Stomach (tissue), 19 donors: ENCODE measurements at places on chromosomes 1 and 21.

DNA sequence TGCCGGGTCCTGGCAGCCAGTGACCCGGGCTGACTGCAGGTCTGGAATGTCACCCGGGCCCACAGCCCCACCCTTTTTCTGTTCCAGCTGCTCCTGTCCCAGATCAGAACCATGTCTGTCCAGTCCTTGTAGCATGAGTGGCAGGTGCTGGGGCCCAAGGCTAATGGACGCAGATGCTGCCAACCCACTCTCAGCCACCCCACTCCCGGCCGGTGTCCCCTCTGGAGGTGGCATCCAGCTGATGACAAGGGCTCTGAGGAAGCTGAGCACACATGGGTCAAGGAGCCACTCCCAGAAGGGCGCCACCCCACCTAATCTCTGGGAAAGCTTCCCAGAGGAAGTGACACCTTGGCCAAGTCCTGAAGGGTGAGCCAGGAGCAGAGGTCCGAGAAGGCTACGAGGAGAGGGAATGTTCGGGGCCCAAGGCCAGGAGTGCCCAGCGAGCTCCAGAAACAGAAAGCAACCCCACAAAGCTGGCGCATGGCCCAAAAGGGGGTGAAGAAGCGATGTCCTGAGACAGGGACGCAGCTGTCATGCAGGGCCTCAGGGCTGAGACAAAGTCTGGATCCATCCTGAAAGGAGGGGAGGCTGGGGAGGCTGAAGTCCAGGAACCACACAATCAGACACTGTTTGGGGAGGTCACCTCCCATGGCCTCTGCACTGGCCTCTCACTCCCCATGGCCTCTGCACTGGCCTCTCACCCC lies 39.5 kb downstream of the ACOT7 start:
- H3K27me3 ChIP-seq = no peaks in the 10 kb centered on the region
- H3K27ac ChIP-seq = peak overlapping the region; percentile 73
- peak; percentile 57 for DNase-seq
- no peaks in the 10 kb centered on the region for H3K36me3 ChIP-seq
- H3K4me1 ChIP-seq = peaks cover 64% of the 10 kb centered on the region

DNA sequence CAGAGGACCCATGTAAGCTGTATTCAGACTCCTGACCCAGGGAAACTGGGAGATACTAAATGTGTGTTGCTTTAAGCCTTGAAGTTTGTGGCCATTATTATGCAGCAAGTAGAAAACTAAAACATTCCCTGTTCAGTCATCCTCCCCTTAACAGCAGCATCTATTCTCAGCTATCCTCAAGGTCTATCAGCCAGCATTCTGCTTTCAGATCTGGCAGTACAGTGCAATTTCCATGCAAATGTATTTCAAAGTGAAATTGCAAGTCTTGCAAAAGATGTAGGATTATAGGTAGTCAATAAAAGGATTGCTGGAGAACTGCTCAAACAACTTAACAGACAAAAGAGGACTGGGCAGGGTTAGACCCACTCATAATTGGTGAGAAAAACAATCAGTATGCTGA lies 111.3 kb downstream of the NOS1AP start:
- DNase-seq = no peak
- no peak overlapping the region for H3K4me3 ChIP-seq
- no peaks in the 10 kb centered on the region for H3K36me3 ChIP-seq
- H3K27ac ChIP-seq = no peak overlapping the region
- H3K4me1 ChIP-seq = peaks cover 38% of the 10 kb centered on the region
- H3K27me3 ChIP-seq = no peaks in the 10 kb centered on the region

GRCh38 chr1:201603613-201604232 lies 64.8 kb downstream of the NAV1 start:
- H3K4me1 ChIP-seq = peaks cover 40% of the 10 kb centered on the region
- H3K27me3 ChIP-seq = no peaks in the 10 kb centered on the region
- H3K27ac ChIP-seq = no peak overlapping the region
- DNase-seq = no peak
- no peak overlapping the region for H3K4me3 ChIP-seq

DNA sequence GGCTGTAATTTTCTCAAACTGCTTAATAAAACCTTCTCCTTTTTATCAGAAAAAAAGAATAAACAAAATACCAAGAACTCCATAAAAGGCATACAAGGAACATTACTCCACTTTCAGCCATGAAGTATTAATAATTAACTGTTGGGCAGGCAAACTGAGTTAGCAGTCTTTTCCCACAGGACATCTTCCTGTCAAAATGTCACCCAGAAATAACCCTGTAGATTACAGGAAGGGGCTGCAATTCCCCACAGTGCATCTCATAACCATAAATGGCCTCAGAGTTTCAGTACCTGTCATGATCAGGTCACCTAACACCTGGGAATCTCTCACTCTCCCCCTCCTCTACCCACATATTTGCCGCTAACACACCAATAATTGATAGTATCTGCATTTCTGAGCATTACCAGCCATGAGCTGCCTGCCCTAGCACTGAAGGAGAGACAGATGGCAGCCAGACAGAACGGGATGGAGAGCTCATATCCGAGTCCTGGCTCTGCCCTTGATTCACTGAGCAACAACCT lies 475.0 kb downstream of the SMYD3 start:
- H3K27me3 ChIP-seq = no peaks in the 10 kb centered on the region
- no peak overlapping the region for H3K4me3 ChIP-seq
- no peak overlapping the region for H3K27ac ChIP-seq
- DNase-seq = no peak
- no peaks in the 10 kb centered on the region for H3K4me1 ChIP-seq
- H3K36me3 ChIP-seq = no peaks in the 10 kb centered on the region
